Activated CD4-positive, alpha-beta T cell treated with anti-CD3 and anti-CD28 coated beads, Interleukin-10, Interleukin-2, amounts not matched to agents 100 ng/mL and 50 ng/mL, durations not matched to agents 16 hours and 8 hours (primary cell): ENCODE measurements at places on chromosomes 12 and 14.

DNA sequence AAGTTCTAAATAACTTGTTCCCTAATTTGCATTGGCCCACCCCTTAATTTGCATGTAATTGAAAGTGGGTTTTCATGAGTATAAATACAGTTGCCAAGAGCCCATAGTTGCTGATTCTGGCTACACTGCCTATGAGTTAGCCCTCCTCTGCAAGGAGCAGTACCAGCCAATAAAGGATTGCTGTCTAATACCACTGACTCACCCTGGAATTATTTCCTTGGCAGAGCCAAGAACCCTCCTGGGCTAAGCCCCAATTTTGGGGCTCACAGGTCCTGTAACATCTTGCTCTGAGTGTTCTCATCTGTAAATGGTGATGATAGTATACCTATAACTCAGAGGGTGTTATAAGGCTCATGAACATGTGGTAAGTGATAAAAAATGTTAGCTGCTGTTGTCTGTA lies 6.8 kb downstream of the TTC8 start:
- no peak for DNase-seq

- DNase-seq, result no peak
These were observed 39.1 kb downstream of the TSPAN9 start for GRCh38 chr12:3116106-3116844.

- DNase-seq, result no peak
These were observed 139.1 kb upstream of the C14orf180 start for GRCh38 chr14:104440297-104440956.

DNA sequence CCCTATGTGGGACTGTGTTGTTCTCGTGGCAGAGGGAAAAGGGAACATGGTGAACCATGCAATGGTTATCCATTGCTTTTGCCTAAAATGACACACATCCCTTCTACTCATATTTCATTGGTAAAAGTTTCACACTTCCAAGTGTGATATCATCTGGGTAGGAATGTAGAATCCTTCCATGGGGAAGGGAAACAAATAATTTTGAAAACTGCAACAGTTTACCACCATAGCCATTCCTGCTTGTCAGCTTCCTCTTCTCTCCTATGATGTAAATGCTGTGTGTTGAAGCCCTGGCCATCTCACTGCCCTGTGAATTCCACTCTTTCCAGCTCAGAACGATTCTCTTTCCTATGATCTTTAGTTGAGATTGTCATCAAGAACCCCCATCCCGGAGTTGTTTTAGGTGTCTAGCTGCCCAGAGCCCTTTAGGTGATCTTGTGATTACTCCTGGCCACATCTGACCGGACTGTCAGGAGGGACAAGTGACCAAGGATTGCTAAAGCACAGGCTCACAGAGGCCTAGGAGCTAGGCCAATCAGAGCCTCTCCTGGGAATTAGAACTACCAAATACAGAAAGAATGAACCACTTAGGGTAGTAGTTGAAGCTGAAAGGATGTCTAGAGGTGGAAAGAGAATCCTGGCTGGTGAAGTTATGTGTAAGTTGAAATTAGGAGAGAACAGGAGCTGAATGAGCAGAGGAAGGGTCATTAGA lies 84.6 kb downstream of the VCPKMT start:
- DNase-seq, result no peak

GRCh38 chr14:39765676-39766075 lies 333.4 kb upstream of the FBXO33 start:
- DNase-seq, result no peak

DNA sequence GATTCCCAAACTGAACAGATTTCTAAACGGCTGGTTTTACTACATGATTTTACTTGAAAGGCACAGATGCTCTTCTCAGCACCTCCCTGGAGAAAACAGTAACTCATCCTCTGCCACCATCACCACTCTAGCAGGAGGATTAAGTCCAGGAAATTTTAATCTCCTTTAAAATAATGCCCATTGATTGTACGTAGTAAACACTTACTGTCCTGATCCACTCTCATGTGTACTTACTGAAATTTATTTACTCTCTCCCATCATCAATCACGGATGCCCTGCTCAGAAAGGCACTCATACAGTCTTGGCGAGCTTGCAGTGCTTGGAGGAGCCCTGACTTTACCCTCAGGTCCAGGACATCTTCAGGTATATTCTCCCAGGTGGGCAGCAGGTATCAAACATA lies 239.8 kb upstream of the EGLN3 start:
- DNase-seq, result no peak

DNA sequence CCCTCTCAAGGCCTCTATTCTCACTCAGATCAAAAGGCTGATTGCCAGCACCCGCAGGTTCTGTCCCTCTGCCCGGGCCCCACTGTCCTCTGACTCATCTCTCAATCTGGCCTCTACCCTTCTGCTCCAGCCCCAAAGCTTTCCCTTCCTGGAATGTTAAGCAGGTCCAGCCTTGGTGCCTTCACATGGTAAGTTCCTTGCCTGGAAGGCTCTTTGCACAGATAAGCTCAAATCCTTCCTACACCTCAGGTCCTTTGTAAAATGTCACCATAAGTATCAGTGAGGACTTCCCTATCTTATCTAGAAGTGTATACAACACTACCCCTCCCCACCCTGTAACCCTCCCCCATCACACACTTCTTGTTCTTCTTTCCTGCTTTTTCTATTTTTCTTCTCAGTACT lies 22.2 kb downstream of the LPCAT3 start:
- no peak for DNase-seq
